ENCODE measurements at places on chromosomes 11 and 22.

DNA sequence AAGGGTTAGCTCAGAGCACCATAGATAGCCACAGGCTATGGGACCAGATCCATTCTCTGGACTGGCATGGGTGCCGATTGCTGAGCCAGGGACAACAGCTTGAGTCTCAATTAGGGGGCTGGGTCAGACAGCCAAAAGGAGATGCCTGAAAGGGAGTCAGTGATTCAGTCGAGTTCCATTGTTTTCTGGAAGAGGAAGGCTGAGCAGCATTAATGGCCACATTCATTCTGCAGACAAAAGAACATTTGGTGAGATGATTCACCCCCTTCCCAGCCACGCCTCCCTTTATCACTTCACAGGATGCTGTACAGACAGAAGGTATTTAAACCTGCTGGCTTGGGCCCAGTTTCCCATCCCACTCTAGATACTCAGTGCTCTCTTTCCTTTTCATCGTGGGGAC is 131.9 kb downstream of the ADAMTS15 start:
- DNase-seq = peak; percentile 86

DNA sequence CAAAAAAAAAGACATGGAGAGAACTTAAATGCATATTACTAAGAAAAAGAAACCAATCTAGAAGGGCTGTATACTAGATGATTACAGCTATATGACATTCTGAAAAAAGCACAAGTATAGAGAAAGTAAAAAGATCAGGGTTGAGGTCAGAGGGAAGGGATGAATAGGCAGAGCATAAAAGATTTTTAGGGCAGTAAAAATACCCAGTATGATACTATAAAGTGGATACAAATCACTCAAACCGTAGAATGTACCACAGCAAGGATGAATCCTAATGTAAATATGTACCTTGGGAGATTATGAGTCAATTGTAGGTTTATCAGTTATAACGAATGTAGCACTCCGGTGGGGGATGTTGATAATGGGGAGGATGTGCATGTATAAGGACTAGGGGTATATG is 29.4 kb upstream of the SMCO4 start:
- DNase-seq = no peak

DNA sequence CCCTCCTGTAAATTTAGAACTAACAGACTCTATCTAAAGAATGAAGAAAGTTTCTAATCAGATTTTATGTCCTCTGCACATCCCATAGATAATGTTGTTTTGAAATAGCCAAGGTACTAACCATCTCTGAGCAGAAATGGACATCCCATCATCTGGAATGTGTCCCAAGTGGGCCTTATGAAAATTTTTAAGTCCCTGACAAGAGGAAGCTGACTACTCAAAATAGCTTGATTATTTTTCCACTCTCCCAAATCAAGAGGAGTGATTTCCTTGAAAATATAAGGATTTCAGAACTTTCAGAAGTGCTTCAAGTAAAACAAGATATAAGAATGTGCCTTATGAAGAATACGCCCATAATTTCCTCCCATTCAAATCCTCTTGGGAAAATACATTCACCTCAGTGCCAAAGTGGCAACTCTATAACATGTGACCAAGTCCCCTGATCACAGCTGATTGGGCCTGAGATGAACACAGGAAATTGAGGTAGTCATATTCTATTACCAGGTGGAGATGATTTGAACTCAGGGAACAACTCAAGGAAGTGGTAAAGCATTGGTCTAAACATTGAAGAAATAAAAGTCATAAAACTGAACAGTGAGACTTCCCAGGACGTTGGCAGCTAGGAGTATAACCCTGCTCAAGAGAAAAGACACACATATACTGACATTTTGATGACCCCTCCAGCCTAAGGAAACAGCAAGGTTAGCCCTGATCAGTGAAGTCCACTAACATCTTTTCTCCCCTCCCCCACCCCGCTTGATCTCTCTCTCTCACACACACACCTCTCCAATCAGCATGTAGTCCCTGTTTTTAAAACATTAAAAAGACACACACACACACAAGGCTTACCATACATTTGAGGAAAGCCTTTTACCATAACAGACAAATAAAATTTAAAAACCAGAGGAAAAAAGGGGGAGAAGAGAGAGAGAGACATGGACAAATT is 70.8 kb upstream of the TEAD1 start:
- DNase-seq = no peak

- DNase-seq = no peak
These were observed 24.2 kb downstream of the SNU13 start for GRCh38 chr22:41664490-41664889.

DNA sequence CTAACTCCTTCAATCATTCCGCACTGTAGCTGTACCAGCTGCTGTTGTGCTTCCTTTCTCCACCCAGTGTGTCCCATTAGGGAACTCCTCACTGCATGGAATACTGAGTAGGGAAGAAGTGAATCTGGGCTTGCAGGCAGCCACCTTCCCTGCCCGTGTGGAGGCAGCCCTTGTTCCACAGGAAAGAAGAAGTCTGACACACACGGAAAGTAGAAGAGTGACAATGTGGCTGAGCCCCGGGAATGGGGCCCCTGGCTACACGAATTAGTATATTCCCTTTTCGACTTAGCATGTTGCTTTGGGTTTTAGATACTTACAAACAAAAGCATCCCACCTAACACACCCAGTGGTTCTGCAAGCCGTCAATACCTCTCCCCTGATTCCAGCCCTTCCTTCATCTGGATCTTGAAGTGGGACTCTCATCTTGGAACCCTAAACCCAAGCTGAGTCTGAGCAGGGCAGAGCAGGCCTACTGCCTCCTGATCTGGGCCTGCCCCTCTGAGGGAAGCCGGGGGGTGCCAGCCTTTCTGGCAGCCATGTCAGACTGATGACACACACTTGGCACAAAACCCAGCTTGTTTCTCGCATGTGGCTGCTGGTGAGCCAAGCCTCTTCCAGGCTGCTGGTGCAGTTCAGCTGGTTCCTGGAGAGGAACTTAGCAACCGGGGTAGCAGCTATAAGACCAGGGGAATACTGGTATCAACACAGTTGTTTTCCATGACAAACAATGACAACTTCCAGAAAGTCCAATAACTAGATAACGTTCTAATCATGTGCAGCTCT is 71.6 kb downstream of the C11orf58 start:
- peak; percentile 52 for DNase-seq

DNA sequence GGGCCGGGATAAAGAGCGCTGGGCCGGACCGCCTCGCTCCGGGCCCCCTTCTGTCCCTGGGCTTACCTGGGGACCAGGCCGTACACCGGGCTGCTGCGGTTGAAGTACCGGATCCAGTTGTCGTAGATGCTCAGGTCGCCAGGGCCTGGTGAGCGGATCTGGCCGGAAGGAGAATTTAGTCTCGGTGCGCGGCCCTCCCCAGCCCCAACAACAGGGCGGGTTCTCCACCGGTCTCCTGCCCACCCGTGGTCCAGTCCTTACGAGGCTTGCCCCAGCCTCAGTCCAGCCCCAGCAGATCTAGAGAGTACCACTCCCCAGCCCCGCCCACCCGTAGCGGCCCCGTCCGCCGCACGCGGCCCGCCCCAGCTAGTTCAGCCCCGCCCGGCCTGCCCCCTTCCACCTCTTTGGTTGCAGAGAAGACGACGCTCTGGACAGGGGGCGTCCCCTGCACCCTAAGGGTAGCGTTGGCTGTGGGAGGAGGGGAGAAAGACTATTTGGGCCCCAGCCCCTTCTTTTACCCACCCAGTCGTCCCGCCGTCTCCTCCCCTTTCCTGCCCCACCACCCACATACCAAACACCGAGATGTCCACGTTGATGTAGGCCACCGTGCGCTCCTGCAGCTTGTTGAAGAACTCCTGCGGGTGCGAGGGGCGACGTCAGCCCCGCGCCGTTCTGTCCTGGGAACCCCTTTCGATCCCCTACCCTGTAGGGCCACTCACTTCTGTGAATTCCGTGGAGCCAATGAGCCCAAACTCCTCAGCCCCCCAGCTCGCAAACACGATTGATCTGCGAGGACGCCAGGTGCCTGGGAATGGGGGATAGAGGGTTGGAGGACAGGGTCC is 6.8 kb downstream of the SAC3D1 start:
- peak; percentile 11 for DNase-seq

- no peak for DNase-seq
These were observed 73.3 kb downstream of the BCR start for GRCh38 chr22:23253475-23254055.

- peak; percentile 49 for DNase-seq
These were observed 19.7 kb downstream of the SLC37A2 start for GRCh38 chr11:125082611-125083311.

GRCh38 chr11:131944736-131945135 is 574.3 kb downstream of the NTM start:
- DNase-seq = peak; percentile 73
